ENCODE measurements at places on chromosomes 1 and 21.

GRCh38 chr1:6180268-6180706 is at the start of gene CHD5:
Gene CHD5, minus strand, starts transcription at chr1:6180321. Its CDS starts 298 bp downstream, at chr1:6180023.
- DNase-seq, result no peak

DNA sequence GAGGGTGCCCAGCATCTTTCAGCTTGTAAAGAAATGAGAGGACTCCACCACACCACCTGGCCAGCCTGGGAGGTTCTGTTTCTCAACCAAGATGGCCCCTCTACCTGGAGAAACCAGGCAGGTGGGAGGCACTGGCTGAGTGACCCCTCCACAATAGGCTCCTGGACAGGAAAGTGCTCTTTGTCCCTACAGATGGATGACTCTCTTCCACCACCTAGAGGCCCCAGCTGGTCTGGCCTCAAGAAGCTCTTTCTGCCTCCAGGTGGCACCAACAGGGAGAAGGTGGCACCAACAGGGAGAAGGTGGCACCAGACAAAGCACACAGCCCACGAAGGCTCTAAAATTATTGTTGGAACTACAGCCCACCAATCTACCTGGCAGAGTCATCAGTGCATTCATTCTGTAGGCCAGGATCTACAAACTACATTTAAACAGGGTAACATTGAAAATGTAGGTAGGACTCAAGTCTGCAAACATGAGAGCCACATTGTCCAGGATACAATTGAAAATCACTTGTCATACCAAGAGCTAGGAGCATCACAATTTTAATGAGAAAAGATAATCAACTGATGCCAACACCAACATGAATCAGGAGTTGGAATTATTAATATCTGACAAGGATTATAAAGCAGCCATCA is 14.4 kb downstream of the TMPRSS3 start:
- no peak for DNase-seq

- no peak for DNase-seq
These were observed at the start of gene IFNLR1 for GRCh38 chr1:24186993-24187790. Gene IFNLR1, minus strand, starts transcription at chr1:24187289. Its CDS starts 41 bp downstream, at chr1:24187248.

GRCh38 chr1:24263211-24263610 is 55.9 kb upstream of the GRHL3 start:
- no peak for DNase-seq

DNA sequence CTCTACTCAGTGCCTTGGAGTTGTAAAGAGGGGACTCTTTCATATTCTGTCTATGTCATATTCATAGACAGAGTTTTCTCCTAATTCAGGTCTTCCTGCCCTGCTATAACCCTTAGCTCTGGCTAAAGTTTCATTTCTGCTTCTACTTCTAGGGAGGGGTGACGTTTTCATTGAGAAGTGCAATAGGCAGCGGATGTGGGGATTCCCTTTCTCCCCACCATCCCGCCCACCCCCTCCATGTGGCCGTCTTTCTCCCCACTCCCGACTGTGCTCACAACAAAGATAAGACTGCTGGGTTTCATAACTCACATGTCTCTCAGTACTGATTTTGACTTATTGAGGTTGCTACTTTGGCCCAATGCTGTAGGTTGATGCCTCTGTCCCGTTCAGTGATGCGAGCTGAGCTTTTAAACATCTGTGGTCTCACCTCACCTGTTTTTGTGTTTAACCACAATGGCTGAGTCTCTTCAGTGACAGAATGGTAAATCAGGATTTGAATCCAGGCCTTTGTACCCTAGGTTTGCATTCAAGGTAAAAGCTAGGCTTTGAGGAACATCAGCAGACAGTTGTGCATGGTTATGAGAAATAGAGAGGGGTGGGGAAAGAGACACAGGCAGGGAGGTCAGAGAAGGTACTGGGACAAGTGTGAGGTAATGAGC is 7.8 kb upstream of the KIF14 start:
- no peak for DNase-seq

- no peak for DNase-seq
These were observed 65.8 kb downstream of the CD247 start for GRCh38 chr1:167452483-167452882.

DNA sequence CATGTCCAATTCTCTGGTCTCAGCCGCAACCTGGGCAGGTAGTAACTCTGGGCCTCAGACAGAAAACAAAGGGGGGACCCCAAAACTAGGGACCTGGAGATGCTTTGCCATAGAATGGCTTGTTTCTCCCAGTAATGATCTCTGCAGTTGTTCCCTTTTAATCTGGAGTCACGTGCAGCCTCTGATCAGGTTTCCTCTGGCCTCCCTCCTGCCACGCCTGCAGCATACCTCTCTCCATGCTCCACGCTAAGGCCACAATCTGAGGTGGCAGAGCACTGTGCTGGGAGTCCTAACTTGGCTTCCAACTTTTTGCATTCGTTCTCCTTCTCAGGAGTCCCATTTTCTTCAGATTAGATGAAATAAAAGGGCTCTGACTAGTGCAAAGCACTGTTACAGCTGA is 1.9 kb downstream of the PABPC4 start:
- DNase-seq, result no peak

DNA sequence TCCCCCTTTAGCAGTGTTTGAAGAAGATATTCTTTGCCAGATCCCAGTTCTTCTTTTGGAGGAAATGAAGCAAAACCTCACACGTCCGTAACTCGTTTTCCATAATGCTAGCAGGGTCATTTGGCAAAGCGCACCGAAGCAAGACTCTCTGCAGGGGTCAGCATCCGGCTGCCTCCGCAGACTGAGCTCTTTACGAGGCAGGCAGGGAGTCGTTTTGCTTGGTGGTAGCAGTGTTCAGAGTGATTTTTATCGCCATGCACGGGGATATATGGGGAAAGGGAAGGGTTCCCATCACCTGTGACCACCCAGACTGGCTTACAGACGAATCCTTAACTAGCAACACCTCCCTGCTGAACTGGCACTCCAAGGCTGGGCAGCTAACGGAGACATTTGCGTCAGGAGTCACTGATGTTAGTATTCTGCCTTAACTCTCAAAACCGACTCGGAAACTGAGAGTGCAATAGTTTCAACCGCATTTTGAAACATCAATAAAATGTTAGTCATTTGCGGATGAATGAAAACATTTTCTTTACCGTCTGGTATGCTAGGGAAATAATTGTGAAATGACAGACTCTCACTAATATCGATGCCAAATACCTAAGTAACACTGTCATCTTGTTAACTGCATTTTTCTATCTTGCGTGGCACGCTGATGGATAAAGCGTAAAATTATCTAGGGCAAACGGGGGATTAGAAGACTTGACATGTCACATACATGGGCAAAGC is 2.2 kb upstream of the NEGR1 start:
- no peak for DNase-seq

DNA sequence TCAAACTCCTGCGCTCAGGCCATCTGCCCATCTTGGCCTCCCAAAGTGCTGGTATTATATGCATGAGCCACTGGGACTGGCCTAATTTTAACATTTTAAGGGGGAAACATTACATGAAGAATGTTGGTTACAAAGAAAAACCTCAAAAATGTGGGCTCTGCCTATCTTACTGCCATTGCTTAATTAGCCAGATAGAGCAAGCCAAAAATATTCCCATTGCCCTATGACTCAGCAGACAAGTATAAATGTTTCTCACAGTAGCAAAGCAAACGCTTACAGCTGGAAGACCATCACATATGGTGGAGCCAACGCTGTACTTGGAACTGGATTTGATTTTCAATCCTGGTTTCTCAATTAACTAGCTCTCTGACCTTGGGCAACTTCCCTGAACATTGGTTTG is 502.0 kb downstream of the SMYD3 start:
- no peak for DNase-seq
